ENCODE measurements at places on chromosomes 6 and 20.
A peak's percentile ranks its signal among the peaks of the same experiment; 100 is the strongest.

DNA sequence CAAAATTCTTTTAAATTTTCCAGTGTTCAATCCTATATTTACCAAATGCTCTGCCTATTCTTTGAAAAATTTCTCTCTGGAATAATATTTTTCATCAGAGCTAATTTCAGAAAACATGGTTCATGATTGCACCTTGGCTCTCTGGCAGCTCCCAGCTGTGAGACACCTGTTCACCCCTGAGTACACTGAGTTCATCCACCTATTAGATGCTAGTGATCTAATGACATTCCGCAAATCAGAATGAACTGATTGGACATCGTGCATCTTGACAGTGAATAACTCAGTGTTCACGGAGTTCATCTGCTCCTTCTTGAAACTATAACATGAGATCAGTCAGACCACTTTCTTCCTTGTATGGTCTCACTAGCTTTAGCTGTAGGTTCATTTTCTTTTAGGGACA is 3.9 kb upstream of the SHPRH start:
- no peak for DNase-seq

- peak; percentile 10 for DNase-seq
Observed at GRCh38 chr6:25961619-25962148, 918 bp upstream of the TRIM38 start.

- no peak for DNase-seq
Observed at GRCh38 chr6:46476301-46476700, 14.9 kb downstream of the RCAN2 start.

- DNase-seq, result no peak
Observed at GRCh38 chr20:41574802-41575389, 43.3 kb downstream of the CHD6 start.

DNA sequence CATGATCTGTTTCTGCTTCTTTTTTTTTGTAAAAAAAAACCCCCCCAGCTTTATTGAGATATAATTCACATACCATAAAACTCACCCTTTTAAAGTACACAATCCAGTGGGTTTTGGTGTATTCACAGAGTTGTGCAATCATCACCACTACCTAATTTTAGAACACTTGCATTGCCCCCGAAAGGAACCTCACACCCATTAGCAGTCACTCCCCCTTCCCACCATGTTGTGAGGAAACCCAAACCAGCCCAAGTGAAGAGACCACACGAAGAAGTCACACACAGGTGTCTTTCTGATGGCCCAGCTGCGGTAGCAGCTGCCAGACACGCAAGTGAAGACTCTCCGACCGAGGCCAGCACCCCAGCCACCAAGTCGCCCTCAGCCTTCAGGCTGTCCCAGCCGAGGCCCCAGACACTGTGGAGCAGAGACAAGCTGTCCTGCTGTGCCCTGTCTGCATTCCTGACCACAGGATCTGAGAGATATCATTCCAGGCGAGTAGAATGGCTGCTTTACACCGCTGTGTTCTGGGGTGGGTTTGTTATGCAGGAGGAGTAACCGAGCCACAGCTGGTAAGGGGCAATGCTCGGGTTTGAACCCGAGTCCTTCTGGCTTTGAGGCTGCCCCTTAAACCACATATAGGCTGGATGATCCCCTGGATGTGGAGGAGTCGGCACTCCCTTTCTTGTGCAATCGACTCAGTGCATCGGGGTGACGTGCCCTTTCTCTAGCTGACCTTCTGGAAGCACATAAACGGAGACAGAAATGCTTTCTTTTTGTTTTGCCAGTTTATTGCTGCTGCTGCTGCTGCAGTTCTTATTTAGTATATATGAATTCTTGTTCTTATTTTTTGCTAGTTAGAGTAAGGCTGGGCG is 59.1 kb upstream of the PTPN1 start:
- DNase-seq, result peak; percentile 74

DNA sequence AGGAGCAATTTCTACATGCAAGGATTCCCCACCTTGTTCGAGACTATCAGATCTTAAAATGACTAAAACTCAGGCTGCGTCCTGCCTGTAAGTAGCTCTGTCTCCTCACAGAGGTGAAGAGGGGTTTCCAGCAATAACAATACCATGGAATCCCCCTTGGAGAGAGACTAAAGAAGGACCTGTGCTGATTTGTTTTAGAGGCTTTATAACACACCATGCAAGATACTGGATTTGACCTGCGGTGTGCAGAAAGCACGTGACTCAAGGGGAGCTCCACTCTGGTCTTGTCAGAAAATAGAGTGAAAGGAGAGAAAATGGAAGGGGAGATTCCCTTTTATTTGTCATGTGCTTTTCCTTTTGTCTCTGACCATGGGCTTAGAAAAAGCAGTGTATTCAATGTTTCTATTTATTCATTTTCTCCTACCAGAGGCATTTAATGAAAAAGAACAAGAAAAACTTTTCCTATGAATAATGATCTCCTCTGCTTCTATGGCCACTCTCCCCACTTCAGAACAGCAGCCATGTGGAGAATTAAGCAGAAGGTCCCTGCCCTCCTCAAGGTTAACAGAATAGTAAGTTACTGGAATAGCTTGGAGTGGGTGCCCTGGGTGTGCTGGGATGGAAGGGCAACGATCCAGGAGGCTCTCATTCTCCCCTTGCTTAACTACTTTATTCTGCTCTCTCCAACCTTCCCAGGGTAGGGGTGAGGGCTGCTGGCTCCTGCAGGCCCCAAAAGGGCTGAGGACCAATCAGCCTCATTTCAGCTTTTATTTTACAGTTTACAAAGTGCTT is 19.2 kb upstream of the MRPS10 start:
- DNase-seq, result no peak

- no peak for DNase-seq
Observed at GRCh38 chr20:389220-389619, 8.7 kb downstream of the TRIB3 start.

DNA sequence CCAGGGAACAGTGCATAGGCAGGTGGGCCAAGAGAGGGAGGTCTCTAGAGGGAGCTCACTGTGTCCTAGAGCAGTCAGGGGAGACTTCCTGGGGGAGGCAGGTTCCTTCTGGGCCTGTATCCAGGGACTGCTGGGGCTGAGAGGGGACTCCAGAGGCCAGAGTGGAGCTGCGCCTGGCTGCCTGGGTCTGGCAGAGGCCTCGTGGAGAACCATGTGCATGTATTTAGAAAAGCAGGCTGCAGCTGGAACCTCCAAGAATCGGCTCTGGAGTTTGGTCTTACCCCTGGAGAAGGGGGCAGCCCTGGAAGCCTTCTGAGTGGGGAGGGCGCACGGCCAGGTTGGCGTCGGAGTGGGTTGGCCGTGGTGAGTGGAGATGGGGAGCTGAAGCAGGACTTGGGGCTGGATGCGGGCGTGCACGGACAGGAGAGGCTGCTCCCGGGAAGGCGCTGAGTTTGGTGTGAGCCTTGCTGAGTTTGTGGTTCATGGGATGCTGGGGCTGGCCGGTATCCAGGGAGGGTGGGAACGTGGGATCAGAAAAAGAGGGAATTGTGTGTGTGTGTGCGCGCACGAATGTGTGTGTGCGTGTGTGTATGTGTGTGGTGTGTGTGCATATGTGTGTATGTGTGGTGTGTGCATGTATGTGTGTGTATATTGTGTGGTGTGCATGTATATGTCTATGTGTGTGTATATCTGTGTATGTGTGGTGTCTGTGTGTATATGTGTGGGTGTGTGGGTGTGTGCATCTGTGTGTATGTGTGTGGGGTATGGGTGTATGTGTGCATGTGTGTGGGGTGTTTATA is 10.8 kb downstream of the VSTM2L start:
- DNase-seq, result no peak

- DNase-seq, result no peak
Observed at GRCh38 chr6:116165596-116165995, 39.7 kb upstream of the COL10A1 start.

- no peak for DNase-seq
Observed at GRCh38 chr20:41618807-41619311, 682 bp upstream of the CHD6 start.

GRCh38 chr6:117601811-117602150 is 530 bp downstream of the GOPC start:
- no peak for DNase-seq

DNA sequence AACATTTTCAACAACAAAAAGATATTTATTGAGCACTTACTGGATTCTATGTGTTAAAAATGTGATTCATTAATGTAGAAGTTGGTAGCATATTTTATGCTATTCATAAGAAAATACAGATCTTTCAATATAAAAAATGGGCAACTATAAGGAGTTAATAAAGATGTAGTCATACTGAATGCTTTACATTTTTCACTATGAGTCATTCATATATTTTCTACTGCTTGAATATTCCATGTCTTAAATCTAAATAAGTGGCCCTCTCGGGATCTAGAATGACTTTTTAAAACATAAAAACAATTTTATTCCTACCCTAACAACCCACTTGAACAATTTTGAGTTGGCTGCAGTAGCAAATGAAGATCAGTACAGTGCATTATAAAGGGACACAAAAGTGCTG is 362.1 kb downstream of the PHF3 start:
- no peak for DNase-seq

- no peak for DNase-seq
Observed at GRCh38 chr6:101294676-101295075, 98.8 kb upstream of the GRIK2 start.

Data from suppressor macrophage (primary cell).